IPS-NIHi11 (cell line): ENCODE measurements at places on chromosomes 2 and 18.

GRCh38 chr2:37326866-37327634, 2.4 kb upstream of the PRKD3 start:
- DNase-seq = no peak

DNA sequence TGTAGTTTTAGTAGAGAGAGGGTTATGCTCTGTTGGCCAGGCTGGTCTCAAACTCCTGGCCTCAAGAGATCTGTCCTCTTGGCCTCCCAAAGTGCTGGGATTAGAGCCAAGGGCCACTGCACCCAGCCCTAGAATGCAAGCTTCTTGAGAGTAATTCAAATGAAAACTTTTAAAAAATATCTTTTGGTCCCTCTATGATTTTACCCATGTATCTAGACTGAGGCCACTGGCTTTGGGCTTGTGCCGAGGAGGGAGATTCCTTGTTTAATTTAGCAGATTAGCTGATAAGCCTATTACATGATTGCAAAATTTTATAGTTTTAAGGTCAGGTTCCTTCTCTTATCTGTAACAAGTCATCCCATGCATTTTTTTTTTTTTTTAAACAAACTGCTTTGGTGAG, 59.5 kb upstream of the CCDC195 start:
- DNase-seq = no peak

DNA sequence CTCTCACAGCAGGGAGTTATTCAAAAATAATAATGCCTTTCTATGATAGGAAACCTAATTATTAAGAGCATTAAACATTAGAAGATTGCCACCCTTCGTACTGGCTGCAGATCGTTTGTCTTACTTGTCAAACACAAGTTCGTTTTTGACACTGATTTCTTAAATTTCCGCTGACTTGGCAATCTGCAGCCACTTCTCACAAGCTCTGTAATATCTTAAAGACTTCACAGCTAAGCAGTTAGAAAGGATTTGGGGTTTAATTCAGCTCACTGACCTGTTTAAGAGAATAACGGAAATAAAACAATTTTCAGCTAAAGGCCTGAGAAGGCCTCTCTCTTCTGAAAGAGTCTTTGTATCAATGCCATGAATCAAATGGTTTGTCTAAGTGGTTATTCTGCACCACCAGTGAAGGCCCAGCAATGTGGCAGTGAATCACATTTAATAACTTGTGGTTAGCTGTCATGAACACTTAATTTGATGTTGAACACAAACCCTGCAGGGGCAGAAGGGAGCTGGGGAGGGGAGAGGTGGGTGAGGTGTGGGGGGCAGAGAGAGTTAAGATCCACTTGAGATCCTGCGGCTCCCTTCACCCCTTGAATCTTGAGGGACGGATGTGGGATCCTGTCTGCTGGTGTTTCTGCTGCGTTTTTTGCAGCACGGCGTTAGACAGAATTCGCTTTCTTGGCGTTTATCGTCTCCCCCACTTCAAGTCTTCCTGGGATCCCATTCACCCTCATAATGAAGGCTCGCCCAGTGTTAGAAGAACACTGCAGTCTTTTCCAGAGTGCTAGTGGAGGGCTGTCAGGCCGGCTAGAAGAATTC, 145.4 kb upstream of the SATB2 start:
- no peak for DNase-seq

DNA sequence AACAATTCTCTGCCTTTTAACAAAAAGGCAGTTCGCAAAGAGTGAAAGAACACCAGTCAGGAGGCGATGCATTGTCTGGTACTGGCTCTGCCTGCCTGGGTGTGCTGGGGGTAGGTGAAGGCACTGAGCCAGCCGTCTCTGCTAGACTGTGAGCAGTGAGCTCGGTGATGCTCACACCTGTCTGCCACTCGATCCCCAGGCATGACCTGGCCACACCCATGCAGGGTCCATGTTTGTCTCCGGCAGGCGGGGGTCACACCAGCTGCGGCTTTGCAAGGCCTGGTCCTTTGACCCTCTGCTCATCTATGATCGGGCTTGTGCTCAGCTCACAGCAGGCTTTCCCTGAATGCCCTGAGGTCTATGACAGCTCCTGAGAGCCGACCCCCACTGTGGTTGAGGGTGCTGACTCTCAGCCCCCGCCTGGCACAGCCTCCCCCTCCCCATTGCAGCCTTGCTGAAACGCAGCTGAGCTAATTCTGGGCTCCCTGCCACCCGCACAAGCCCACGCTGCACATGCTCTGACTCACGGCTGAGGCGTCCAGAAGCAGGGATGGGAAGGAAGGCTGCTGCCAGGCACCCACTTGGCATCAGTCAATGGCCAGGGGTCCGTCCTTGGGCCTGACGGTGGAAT, 23.7 kb downstream of the CRACDL start:
- no peak for DNase-seq

DNA sequence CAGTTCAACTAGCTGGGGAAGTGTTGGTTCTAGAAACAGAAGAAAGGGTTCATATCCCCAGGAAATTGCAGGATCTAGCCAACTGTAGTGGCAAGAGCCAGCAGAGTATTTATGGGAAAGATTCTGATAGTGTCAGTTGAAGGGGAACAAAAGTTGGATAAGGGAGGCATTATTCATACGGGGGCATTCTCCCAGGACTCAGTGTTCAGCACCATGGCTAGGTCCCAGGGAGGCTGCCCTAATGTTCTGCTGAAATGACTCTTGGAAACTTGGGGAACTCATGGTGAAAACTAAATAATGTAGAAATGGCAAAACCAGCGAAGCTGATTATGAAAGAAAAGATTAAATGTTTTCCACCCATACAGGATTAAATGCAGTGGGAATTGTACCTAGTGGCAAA, 543.7 kb downstream of the TRIB2 start:
- DNase-seq = peak; percentile 26

DNA sequence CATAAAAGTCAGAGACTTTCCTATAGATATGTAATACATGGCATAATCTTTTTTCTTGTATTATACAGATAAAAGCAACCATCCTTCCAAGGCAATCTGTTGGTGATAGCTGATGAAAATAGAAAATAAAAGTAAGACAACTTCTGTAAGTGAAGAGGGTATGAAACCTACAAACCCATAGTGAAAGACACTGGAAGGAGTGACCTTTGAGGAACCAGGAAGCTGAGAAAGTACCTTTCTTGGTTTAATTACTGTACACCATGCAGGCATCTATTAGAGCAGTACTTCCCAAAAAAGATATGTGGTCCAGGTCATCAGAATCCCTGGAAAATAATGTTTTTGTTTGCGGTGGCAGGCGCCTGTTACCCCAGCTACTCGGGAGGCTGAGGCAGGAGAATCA, 906.6 kb upstream of the KLHL29 start:
- no peak for DNase-seq

GRCh38 chr18:75802681-75803080, 375.2 kb upstream of the SMIM21 start:
- no peak for DNase-seq

- no peak for DNase-seq
These were observed 506.6 kb downstream of the ERBB4 start for GRCh38 chr2:212032032-212032431.

DNA sequence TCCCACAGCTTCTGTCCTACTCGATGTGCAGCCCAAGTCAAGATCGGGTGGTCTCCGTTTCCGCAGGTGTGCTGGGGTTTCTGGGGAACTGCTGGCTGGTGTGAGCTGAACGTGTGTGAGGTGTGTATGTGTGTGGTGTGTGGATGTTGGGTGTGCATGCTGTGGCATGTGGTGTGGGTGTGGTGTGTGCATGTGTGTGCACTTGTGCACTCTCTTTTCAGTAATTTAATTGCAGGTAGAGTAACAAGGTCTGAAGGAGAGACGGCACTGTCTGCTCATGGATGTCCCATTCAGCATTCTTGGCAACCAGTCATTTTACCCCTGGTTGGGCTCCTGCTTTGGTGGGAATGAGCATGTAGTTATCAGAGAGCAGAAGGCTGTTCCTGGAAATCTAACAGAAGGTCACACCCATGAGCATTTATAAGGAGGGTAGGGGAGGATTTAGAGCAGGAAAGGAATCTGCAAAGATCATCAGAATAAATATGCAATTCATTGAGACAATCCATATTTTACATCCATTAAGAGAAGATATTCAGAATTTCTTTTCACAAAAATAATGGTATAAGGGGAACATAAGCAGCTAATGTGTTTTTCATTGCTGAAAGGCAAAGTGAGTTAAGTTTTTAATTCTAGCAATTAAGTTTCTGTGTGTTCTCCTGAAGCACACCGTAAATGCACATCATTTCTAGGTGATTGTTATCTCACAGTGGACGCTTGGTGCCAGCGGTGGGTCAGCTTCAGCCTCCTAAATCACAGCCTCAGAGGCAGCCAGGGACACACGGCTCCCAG, 60.7 kb downstream of the ADI1 start:
- DNase-seq = no peak

GRCh38 chr2:223227338-223227737, 175.3 kb downstream of the KCNE4 start:
- no peak for DNase-seq

- DNase-seq = peak; percentile 54
These were observed 13.2 kb upstream of the ATP6V1B1 start for GRCh38 chr2:70922235-70923234.

- DNase-seq = no peak
These were observed 103.3 kb downstream of the MYO5B start for GRCh38 chr18:50091509-50092244.

DNA sequence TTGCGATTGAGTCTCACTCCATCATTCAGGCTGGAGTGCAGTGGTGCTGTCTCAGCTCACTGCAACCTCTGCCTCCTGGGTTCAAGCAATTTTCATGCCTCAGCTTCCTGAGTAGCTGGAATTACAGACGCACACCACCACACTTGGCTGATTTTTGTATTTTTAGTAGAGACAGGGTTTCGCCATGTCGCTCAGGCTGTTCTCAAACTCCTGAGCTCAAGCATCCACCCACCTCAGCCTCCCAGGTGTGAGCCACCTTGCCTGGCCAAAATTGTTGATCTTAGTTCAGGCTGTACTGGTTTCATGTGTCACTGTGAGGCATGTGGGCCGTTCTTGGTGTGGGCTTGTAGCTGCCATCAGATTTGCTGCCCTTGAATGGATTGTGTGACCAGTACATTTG, 18.1 kb downstream of the CD8A start:
- DNase-seq = no peak

DNA sequence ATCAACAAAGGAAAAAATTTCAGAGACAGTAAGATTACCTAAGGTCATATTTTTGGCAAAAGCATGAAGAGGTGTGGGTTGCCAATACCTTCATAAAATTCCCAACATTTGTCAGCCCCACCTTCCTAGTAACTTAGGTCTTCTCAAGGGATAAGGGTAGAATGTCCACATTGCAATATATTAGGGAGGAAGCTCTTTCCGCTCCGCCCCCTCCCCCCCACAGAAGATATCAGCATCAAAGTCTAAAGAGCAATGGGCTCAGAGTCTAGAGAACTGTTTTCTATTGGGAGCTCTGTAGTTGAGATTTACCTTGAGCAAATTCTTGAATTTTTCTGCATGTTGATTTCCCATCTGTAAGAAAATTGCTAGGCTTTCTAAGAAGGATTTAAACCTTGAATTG, 200.3 kb downstream of the CD226 start:
- no peak for DNase-seq

DNA sequence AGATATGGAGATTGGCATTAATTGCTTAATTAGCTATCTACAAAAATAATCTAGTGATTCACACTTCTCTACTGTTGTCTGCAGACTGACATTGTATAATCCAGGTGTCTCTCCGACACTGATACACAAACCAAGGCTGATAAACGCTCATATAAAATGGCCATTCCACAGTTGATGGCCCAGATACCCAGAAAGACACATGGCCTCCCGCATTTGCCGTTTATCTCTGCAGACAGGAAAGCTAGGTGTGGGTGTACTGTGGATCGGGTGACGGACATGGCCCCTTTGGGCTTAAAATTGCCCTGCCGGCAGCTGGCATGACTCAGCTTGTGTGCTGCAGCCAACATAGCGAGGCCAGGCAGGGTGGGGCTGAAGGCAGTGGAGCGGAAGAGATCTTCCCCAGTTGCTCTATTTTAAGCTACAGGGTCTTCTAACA, 18.5 kb downstream of the PMAIP1 start:
- peak; percentile 43 for DNase-seq

- DNase-seq = no peak
These were observed 110.4 kb downstream of the MAP2 start for GRCh38 chr2:209534228-209534627.

- no peak for DNase-seq
These were observed 32.7 kb downstream of the SFT2D3 start for GRCh38 chr2:127733816-127734537.

- DNase-seq = no peak
These were observed 91.1 kb downstream of the ITSN2 start for GRCh38 chr2:24269265-24269664.

DNA sequence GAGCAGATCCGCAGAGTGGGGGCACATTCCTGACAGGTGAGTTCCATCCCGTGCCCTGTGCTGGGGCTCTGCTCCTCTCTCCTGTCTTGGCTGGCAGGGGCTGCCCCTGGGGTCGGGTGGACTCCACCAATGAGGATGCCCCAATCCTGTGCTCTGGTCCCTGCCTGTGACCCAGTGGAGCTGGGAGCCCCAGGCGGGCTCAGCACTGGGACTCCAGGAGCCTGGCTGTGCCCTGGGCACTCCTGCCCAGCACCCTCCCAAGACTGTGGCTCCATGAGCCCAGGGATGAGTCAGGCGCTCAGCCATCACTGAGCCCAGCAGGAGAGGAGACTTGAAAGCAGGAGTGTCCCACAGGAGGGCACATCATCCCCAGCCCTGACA, 53.9 kb downstream of the MBP start:
- DNase-seq = no peak

DNA sequence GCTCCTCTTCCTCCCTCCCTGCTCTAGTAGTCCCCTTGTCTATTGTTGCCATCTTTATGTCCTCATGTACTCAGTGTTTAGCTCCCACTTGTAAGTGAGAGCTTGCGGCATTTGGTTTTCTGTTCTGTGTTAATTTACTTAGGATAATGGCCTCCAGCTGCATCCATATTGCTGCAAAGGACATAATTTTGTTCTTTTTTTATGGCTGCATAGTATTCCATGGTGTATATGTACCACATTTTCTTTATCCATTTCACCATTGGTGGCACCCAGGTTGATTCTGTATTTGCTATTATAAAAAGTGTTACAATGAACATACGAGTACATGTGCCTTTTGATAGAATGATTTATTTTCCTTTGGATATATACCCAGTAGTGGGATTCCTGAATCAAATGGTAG, 12.5 kb downstream of the PIKFYVE start:
- no peak for DNase-seq

DNA sequence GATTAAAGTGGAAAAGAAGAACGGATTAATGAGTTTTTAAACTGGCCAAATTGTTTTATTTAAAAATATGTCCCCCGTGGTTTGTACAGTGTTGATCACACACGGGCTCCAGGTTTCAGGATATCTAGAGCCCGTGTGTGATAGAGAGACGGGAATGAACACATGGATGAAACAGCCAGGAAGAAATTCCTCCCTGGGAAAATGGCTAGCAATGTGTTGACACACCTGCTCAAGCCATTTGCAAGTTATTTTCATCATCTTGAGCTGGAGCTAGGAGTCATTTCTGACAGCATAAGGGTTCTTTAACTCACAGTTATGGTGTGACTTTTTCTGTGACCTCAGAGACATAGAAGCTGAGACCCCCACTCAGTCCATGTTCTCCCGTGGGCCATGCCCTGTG, 81.6 kb downstream of the LRRFIP1 start:
- no peak for DNase-seq
